ENCODE measurements at places on chromosomes 11 and 22.

DNA sequence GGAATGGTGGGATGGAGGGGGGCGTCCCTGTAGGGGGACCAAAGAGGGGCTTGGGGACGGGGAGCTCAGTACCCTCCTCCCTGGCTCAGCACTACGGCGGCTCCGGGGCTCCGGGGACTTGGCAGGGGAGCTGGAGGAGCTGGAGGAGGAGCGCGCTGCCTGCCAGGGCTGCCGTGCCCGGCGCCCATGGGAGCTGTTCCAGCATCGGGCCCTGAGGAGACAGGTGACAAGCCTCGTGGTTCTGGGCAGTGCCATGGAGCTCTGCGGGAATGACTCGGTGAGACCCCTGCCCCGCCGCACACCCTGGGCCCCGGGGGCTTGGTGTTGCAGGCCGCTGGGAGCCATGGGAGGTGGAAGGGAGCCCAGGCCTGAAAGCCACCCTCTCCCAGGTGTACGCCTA is 11.8 kb upstream of the MIF start:
- DNase-seq, result no peak

- DNase-seq, result peak; percentile 70
Measured at GRCh38 chr22:46800102-46800857, 37.8 kb downstream of the TBC1D22A start.

DNA sequence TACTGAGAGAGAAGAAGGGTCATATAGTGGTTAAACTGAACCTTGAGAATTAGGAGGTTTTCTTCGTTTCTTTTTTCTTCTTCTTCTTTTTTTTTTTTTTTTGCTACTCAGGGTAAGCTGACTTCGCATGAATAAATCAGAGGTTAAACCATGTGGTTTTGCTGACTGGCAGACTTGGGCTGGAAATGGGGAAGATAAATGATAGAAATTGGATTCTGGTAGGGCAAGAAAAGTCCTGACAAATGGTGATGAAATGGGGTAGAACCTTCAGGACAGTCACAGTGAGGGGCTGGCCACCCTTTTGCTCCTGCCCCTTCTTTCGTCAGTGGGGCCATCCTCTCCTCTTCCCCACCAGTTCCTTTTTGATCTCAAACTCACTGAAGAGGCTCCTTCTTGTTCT is 1.6 kb upstream of the SWAP70 start:
- DNase-seq, result no peak

DNA sequence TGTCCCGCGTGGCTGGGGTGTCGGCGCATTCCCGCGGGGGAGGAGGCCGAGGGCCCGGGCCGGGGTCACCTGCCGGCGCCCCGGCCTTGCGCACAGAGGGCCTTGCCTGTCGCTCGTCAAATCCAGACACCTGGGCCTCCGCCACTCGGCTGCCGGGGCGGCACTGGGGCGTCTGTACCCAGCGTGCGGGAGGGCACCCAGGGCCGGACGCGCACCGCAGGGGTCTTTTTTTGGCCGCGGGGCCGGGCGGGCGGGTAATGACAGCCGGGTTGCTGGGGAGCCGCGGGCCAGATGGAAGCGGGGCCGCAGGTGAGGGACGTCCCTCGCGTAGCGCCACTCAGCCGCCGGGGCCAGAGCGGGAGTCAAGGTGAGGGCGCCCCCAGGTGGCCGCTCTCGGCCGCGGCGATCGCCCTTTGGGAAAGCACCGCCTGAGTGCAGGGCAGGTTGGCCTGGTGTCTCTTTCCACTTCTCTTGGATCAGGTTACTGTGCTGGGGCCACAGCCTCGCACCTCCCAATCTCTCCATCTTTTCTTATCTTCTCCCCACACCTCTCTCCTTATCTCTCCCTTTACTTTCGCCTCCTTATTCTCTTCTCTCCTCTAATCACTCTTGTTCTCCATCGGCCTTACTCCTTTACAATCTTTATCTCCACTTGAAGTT is 3.5 kb downstream of the PHLDB1 start:
- no peak for DNase-seq

DNA sequence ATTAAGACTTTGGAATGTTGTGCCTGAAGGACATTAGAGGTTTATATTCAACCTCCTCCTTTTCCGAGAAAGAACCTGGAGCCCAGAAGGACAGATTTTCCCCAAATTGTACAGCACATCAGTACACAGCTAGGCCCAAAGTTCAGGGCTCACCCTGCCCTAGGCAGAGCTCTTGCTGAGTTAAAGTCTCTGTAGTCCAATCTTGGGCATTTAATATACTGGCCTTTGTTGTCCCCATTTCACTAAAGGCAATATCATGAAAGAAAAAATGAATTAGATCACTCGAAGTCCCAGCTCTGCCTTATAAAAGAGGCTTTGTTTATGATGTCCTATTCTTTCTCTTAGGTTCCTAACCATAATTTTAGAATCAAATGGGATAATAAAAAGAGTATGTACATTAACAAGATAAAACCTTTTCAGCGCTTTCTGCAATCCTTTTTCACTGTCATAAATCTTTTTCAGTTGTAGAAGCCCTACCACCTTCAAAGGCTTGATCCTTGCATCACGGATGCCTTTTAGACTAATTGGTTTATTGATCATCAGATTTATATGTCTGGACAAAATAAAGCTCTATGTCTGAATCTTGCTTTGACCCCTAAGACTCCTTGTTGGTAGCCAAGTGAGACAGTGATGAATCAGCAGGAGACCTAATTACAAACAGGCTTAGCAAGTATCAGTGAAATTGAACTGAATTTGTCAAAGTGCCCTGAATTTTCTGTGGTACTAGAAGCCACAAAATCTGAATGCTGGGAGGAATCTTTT is 39.8 kb downstream of the RELT start:
- DNase-seq, result no peak

DNA sequence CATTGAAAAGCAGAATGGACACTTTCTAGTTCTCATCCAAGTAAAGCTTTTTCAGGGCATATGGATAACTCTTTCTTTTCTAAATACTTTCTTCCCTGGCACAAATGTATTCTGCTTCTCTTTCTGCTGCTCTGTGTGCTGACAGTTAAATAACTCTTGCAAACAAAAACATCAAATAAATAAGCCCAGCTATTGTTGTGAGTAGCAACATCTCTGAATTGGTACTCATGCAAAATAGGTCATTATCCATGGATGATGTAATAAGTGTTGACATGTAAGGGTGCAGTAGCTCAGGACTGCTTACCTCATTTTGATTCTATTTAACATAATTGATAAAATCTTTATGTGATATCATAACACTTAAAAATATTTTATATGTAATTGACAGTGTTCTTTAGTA is 164.3 kb downstream of the MSANTD4 start:
- DNase-seq, result no peak

- no peak for DNase-seq
Measured at GRCh38 chr11:95296621-95297025, 65.6 kb upstream of the SESN3 start.

GRCh38 chr22:31347251-31348008 is 1.3 kb upstream of the PATZ1 start:
- DNase-seq, result peak; percentile 92

DNA sequence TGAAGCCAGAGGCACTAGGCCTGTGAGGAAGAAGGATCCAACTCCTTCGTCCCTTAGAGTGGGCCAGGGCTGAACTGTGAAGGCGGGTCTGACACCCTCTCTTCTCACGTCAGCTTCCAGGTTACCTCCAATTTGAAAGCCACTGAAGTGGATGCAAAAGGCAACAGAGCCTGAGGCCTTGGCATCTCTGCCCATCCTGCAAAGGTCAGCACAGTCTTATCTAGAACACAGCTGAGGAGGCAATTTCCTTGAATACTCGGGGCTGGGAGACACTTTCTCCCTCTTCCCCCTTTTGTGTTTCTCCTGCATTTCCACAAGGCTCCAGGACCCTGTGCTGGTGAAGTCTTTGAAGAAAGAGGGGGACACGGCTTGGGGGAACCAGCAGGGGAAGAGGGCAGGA is 91.6 kb upstream of the PAX6 start:
- DNase-seq, result no peak

DNA sequence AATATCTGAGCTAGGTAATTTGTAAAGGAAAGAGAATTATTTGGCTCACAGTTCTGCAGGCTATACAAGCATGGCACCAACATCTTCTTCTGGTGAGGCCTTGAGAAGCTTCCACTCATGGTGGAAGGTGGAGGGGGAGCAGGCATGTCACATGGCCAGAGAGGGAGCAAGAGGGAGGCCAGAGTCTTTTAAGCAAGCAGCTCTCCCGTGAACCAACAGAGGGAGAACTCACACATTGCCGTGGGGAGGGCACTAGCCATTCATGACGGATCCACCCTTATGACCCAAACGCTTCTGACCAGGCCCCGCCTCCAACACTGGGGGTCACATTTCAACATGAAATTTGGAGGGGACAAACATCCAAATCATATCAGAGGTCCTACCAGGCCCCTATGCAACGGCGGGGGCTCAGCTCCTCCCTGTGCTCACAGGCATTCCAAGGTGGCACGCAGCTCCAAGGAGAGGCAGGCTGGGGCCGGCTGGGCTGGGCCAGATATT is 4.6 kb downstream of the C11orf96 start:
- DNase-seq, result no peak

All from lower leg skin (tissue), 4 donors.